HCEC 1CT (cell line): ENCODE measurements at places on chromosomes 4 and X.

DNA sequence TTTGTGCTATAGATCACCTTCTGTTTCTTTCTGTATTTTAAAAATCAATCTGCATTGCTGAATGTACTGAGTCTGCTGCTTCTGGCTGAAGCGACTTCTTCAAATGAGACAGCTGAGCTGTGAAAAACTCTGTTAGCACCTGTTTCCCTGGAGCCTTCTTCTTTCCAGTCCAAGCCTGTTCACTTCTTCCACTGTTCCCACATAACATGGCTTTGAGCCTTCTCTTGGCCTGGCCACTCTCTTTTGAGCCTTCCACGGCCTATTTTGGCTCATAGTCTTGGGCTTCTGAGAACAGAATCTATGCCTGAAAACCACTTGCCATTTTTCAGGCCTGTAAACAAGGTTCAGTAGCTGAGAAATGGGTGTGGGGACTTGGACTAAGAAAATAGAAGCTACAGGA, 132.9 kb upstream of the IGFBP7 start:
- DNase-seq, result no peak

DNA sequence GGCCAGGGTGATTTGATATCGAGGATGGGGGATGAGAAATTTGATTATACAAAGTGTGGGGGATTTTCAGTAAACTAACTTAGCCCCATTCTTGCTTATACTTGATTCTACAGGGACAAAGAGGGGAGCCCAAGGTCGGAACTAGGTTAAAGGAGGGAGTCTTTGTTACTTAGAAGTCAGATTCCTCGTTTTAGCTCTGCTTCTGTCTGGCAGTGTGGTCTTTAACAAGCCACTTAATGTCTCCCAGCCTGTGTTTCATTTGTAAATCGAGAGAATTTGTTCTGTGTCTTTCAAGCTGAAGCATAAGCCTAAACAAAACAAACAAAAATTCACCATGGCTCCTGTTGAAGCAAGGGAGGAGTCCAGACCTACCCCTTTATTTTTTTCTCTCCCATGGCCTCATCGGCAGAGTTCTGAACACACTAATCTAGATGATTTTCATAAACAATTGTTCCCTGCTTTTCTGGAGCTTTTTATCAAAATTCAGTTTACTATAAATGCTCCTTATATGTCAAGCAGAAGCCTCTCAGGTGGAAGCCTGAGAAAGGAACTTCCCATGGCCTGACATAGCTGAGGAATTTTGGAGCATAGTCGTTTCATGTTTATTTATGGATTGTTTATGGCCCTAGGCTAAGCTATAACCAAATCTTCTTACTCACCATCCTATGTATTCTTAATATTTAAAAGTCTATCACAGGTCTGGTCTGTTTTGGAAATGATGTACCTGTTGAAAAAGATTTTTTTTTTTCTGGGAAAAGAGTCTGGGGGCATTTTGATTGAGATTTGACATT, 62.6 kb upstream of the SYTL5 start:
- DNase-seq, result no peak

DNA sequence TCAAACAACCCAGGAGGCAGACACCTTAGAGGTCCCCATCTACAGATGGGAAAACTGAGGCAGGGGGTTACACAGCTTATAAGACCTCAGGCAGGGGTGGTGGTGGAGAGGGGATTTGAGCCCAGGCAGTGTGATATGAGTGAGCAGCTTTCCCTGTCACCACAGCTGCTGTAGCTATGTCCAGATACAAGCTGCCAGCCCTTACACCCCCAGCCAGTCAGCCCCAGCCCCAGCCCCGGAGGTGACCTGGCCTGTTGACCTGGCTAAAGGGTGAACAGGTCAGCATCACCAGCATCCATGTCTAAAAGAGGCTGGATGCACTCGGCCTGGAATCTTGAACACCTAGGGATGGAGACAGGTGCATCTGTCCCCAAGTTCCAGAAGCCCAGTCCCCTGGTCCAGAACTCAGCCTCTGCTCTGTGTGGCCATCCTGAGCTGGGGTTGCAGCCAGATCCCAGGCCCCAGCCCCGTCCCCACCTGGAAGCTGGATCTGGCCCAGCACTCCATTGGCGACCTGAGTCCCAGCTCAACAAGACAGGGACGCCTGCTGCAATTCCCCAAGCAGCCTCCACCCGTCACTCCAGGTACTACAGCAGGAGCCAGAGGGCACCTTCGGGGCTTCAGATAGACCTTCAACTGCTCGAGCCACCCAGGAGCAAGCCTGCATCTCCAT, 89.5 kb downstream of the JAKMIP1 start:
- no peak for DNase-seq

DNA sequence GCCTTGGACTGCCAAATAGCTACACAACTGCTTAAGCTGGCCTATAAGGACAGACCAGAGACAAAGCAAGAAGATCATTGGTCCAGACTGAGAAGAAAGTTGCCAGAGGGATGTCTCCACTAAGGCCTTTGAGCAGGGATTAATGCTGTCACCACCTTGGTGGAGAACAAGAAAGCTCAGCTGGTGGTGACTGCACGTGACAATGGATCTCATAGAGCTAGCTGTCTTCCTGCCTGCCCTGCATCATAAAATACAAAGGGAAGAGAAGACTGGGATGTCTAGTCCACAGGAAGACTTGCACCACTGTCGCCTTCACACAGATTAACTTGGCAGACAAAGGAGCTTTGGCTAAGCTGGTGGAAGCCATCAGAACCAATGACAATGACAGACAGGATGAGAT, 40.5 kb upstream of the FAM120C start:
- no peak for DNase-seq

DNA sequence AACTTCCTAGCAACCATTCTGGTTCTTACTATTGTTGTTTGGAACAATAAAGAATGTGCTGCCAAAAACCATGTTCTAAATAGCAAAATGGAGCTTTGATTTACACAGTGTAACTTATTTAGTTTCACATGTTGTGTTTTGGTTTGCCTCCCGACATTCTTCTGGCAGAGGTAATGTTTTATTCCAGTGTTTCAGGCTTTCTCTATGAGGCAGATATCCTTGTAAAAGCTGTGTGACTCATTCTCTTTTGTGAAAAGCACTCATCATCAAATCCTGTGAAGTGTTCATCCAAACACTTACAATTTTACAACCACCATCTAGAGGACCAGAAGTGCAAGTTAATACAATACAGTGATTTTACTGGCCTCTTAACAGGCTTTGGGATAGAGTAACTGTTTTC, 219.0 kb upstream of the GIMD1 start:
- peak; percentile 57 for DNase-seq

DNA sequence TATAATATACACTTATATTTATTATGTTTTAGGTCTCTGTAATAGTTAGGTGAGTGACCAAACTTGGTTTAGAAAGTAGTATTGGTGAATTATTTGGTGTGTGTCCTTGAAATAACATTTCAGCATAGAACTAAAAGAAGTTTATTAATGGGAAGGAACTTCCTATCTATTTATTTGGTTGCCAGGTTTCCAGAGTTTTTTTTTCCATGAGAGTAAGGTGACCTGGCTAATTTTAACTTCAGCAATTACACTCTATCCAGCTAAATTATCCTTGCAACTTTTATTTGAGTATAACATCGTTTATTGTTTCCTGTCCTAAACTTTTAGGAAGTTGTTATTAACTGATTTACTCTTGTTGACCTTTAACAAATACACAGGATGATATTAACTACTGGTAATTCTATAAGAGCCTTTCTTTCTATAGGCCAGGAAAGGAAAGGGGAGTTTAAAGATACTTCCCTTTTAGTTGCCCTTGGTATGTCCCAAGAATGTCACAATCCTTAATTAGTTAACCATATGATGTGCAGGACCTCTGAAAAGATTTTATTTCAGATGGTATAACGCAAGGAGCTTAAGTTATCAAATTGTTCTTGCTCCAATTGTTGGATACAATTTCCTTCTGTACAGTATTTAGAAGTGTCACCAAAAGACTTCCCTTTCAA, 18.9 kb downstream of the PRDM8 start:
- no peak for DNase-seq

- no peak for DNase-seq
Observed at GRCh38 chr4:8437281-8437680, 3.2 kb downstream of the ACOX3 start.

GRCh38 chr4:85870298-85871083, 395.5 kb downstream of the ARHGAP24 start:
- no peak for DNase-seq

DNA sequence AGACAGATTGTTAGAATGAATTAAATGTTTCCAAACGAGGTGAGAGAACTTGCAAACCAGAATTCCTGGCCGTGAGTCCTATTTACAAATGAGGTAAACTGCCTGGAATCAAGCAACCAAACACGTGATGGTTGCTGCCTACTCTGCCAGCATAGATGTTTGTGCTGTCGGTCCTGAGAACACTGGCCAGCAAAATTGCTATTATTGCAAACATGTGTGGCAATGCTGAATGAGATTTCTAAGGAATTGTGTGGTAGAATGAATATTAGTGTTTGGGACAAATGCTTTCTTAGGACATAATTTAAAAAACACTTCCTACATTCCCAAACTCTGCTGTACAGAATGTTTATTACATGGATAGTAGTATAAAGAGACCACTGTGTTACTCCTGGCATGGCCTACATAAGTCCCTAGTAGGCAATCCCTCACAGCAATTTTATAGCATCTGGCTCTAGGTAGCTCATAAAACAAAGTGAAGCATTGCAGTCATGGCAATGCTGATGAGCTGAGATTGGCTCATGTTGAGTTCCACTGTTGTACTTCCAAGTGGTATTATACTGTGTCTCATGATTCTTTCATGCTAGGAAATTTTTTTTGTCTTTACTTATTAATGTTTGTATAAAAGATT, 605.2 kb upstream of the EPHA5 start:
- DNase-seq, result no peak

GRCh38 chr4:187065396-187065795, 341.7 kb upstream of the FAT1 start:
- no peak for DNase-seq

DNA sequence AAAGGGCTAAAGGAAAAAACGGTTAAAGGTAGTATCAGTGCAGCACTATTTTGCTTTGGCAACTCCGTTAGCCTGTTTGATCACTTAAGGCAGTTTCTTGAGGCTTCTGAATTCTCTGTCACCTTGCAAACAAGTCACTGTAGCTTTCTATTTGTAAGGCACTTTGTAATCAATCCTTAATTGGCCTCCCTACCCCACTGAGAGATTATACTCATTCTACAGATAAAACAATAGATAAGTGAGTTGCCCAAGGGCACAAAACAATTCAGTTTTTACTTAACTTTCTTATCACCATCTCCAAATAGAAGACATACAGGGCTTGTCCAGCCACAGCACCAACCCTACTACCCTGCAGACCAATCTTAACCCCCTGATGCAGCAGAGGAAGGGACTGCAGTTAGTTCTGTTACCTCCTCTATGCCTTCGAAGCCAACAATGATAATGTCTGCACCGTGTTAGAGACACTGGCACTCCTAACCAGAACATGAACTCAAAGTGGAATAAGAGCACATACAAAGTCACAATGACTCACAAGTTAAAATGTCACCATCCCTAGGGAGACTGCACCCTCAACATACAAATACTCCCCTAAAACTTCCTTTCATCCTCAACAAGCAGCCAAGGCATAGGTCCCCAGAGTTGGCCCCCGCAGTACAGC, 1.7 kb downstream of the TMEM185A start:
- no peak for DNase-seq

DNA sequence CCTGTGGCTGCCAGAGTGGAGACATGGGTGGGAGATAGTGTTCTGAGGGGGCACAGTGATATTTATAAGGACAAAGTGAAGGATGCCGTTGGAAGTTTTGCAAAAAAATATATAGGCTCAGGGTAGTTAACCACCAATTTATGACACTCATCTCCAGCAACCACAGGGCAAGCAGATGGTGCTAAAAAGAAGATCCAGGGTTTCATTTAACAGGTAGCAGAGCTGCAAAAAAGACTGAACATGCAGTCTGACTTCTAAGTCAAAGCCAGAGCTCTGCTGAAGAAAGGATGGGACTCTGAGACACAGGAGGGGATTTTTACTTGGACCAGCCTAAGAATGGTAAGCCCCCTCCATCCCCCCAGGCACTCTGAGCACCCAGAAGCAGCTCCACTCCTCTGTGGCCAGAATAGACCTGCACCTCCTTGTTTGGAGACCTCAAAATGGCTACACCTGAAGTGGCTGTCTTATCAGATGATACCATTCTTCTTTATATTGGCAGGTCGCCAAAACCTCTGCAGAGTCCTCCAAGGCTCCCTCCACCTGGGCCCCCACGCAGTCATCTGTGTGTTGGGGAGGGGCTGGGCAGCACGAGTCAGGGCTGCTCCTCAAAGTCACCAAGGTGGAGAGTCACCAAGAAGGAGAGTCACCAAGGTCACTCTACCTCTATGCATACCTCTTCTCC, 161.4 kb upstream of the FAM9B start:
- DNase-seq, result no peak

- peak; percentile 64 for DNase-seq
Observed at GRCh38 chr4:123398853-123399626, 2.4 kb downstream of the SPRY1 start.

DNA sequence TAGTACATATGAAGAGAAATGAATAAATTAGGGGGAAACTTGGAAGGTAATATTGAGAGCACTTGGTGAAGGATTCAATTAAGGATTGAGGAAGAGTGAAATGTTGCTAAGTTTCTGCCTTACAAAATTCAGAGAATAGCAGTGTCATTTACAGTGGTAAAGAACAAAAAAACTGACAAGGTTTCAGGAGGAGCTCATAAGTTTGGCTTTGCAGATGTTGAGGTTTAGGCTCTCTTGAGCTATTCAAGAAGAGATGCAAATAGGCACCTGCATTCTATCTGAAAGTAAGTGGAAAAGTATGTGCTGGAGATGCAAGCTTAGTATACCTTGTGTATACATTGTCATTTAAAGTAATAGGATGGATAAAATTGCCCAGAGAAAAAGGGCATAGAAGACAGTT, 22.3 kb upstream of the EMCN start:
- no peak for DNase-seq

GRCh38 chrX:95903490-95903889, 781.2 kb upstream of the DIAPH2 start:
- DNase-seq, result no peak

DNA sequence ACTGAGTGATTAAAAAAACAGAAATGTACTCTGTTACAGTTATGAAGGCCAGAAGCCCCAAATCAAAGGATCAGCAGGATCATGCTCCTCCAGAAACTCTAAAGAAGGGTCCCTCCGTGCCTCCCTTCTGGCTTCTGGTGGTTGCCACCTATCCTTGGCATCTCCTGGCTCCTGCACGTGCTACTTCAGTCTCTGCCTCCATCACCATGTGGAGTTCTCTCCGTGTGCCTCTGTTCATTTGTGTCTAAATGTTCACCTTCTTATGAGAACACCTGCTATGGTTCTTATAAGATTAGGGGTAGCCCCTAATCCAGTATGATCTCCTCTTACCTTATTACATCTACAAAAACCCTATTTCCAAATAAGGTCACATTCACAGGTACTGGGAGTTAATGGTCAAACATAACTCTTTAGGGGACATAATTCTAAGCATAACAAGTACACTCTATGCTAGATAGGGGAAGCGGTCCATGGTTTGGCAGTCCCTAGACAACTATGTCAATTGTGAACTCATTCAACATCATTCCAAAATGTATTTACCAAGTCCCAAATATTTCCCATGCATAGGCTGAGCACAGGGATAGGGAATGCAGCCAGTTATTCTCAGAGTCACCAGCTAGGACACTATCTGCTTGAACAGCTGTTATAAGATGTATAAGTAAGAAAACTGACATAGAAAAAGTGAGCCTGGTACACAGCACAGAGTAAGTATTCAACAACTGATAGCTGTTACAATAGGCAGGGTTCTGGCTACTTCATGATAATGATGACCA, 295.5 kb upstream of the BOD1L1 start:
- no peak for DNase-seq

GRCh38 chrX:10749113-10749512, 128.7 kb upstream of the MID1 start:
- DNase-seq, result no peak

- peak; percentile 68 for DNase-seq
Observed at GRCh38 chr4:70901984-70902576, at the start of gene MOB1B. TSS of gene MOB1B (plus strand) at chr4:70902369. CDS start at chr4:70902537, 168 bp downstream.
